ENCODE measurements at places on chromosomes 2 and 18. TPM values are rescaled to one million over a fixed set of nuclear protein-coding genes. Genes with fewer than 3 reads are reported as not detected.

The NPHP1 gene
- 0.42 TPM for total RNA-seq

- DNase-seq, result no peak
These were observed 37.2 kb downstream of the STEAP3 start for GRCh38 chr2:119260646-119261492.

DNA sequence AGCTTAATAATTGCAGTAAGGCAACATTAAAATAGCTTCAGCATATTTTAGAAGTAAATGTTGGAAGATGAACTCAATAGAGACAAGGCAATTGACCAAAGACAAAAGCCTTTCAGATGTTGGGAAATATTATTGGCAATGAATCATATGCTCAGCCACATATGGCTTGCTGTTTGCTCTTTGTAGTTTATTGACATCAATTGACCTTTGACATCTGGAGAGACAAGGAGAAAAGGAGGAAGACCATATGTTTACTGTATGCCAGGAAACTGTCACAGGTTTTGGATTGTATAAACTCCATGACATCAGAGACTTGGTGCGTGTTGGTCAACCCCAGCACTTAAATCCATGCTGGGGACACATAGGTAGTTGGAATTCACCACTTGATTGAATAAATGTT lies 60.6 kb upstream of the SLC16A14 start:
- no peak for DNase-seq

The SRSF7 gene
- 348 TPM for total RNA-seq

- DNase-seq, result no peak
These were observed 46.3 kb downstream of the ATL2 start for GRCh38 chr2:38330754-38331153.

The ACMSD gene
- total RNA-seq, result not detected

DNA sequence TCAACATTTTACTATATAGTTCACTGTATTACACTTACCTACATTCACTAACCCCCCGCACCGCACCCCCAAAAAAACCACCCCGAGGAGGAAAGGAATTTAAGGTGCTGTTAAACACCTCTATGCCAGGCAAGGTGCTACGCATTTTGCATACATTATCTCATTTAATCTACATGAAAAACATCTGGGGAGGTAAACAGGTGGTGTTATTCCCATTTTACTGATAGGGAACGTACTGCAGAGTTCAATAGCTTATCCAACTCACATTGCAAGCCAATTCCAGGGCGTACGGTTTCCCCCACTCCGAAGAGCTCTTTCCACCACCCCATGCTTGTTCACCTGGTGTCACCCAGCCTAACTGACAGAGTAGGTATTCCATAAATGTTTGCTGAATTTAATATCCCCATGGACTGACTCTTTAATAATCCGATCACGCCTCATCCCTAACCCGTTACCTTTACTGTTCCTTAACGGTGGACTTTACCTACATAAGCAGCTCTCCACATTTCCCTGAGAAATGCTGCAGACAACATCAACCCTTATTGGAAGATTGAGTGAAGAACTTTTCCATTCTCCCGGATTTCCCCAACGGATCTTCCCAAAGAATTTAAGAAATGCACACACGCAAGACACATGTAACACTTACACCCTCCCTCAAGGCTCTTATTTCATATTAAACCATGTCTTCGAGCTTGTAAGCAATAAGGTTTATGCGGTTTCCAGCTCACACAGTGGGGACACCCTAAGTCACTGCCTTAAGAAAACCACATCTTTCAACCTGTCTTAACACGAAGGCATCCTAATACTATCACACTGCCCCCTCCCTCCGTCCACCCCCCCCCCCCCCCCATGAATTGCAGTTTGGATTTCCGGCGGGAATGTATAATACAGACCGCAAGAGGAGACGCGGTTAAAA lies 1.2 kb downstream of the RAPH1 start:
- peak; percentile 39 for DNase-seq

- no peak for DNase-seq
These were observed 76.5 kb upstream of the HAAO start for GRCh38 chr2:42868874-42869273.

The STAT4 gene
- total RNA-seq, result 157 TPM

DNA sequence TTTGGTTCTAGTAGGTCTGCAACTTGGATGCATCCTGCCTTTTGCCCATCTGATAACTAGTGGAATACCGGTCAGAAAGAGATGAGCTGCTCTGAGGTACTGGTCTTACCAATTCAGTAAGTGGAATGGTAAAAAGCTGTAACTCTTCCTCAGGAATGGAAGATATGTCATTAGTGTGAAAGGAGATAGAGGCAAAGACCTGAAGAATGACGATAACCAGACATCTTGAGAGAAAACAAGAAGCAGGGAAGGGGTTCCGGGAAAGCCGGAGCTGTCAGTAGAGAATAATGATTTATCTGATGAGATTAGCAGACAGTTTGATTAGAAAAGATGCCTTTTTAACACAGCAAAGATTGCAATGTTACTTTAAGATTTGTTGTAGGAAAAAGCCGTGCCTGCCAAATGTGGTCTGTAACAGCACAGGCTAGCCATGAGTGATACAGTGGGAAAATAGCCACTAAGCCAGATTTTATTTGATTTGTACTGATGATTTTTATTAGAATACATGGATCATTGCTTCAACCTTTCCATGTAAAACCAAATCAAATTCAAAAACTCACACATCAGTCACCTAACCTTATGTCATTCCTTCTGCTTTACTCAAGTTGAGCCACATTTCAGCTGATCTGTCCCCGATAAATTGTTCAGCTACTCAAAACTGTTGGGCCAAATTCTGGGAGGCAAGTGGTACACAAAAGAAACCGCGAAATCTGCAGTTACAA lies 110.0 kb downstream of the TCF4 start:
- DNase-seq, result no peak

DNA sequence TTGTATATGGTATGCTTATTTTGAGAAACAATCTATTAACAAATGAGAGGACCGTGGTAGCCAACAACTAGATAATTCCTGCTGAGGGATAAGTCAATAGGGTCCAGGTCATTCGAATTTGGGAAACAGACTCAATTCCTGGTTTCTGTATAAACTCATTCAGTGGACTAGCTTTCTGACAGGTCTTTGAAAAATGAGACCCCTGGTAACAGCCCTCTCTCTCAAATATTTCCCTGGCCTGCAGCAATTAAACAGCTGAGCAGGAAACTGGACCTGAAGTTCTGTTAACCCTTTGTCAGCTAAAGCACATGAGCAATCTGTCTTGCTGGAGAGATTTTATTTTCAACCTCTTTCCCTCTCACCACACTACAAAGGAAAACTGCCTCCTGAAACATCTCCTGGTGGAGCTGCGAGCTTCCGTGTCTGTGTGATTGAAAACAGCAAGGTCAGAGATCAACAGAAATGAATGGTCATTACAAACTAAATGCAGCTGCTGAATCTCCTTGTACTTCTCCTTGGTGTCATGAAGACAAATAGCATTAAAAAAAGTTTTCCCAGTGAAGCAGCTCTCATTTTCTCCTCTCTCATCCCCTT lies 70.3 kb upstream of the CCDC85A start:
- no peak for DNase-seq

- DNase-seq, result no peak
These were observed 906.6 kb upstream of the CDH2 start for GRCh38 chr18:29083545-29083944.

DNA sequence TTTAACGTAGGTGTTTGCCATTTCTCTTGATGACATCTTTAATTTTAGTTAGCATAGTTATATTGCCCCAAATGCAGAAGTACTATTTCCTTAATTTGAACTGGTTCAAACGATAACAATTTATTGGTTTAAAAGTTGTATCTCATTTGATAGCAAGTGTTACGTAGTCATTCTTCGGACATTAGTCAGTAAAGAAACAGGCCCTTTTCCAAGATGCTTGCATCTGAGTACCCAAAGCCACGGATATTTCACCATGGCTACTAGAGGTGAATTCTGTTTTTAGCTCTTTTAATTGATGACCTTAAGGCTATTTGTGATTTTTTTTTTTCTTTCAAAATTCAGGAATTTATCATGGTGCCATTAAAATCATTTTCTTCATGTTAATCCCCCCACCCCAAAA lies 32.1 kb downstream of the GLS start:
- DNase-seq, result no peak

DNA sequence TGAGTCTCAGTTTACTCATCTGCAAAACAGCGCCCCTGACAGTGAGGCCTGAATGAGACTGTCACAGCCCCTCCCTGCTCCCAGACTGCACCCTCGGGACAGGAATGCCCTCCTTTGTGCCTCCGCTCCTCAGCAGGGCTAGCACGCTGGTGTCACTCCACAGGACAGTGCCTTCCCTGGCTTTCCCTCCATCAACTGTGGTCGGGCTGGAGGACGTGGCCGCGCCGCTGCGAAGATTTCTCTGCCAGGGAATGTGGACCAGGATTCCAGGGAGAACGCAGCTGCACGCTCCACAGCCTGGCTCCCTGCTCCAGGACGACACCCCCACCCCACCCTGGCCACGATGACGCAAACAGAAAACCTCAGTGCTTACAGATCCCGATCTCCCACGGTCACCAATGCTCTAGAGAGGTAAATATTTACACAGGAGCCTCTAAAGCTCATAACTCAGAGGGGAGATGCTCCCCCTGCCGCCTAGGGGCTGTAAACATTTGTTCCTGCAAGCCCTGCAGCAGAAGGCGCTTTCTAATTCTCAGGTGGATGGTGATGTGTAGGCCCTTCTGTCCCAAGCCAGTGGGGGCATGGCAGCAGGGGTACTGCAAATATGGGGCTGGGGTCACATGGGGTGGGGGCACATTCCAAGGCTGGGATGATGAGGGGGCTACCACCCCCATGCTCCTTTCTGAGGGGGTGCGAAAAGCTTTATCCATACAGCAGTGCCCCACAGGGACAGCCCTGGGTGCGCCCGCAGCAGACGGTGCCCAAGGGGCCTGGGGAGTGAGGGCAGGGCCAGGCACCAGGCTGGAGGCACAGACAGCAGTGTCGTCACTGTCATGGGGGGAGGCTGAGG lies 12.4 kb downstream of the HS6ST1 start:
- no peak for DNase-seq

The AMER3 gene
- total RNA-seq, result not detected

The IRS1 gene
- 7.3 TPM for total RNA-seq

DNA sequence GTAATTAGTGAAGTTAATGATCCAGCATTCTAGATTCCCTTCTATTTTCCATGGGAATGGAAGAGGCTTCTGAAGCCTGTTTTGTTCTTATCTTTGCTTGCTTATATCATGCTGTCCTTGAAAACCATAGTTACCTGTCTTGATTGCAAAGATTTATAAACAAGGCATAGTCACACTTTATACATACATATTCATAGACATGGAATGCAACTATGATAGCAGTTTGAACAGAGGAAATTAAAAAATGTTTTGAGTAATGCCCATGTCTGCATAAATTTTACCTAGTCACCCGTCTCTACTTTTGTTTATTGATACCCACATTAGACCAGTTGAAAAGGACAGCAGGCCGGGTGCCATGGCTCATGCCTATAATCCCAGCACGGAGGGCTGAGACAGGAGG lies 289.0 kb downstream of the PTPRM start:
- no peak for DNase-seq

DNA sequence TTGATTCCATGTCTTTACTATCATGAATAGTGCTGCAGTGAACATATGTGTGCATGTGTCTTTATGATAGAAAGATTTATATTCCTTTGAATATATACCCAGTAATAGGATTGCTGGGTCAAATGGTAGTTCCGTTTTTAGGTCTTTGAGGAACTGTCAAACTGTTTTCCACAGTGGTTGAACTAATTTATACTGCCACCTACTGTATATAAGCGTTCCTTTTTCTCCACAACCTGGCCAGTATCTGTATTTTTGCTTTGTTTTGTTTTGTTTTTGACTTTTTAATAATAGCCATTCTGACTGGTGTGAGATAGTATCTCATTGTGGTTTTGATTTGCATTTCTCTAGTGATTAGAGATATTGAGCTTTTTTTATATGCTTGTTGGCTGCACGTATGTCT lies 641.6 kb downstream of the SUCLG1 start:
- no peak for DNase-seq

The SGPP2 gene
- 0.08 TPM for total RNA-seq

The SERPINB13 gene
- not detected for total RNA-seq

DNA sequence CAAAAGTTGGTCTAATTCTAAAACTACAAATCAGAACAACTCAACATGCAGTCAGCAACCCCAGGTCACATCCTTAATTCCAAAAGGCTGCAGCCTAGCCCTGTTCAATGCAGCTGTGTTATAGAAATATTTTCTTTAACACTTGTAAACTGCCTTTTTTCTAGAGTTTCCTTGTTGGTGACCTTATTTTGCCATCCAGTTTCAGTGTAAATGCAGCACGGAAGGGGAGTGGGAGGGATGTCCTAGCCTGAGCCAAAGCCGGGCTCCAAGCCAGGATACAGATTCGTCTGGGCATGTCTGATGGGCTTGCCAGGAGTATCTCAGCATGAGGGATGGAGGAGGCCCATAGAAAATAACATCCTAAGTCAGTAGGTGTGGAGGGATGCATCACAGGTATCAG lies 17.7 kb upstream of the SP3 start:
- no peak for DNase-seq

DNA sequence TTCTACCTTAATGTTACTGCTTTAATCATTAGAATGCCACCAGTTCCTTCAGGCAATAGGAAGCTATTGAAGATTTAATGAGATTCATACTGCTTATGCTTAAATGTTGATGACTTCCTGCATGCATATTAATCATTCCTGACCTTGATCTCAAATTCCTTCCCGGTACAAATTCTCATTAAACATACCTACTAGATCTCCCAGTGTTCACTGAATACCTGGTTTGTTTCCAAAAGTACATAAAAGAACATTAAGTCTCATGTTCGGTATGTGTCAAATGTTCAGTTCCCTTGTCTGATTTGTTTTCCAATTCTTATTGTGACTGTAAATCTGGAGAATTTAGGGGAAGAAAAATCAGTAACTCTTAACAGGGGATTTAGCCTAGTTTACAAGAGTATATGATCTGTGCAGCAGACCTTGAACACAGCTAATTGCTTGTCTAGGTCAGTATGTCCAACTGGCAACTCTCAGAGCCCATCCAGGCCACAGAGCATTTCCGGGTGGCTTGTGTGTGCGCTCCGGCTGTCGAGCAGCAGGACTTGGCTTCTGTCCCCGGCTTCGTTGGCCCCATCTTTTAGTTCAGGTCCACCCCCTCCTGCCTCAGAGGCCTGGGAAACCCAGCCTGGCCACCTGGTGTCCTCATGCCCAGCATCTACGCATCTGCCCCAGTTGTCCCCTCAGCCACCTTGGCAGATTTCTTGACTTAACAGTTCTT lies 13.1 kb downstream of the METAP1D start:
- no peak for DNase-seq

DNA sequence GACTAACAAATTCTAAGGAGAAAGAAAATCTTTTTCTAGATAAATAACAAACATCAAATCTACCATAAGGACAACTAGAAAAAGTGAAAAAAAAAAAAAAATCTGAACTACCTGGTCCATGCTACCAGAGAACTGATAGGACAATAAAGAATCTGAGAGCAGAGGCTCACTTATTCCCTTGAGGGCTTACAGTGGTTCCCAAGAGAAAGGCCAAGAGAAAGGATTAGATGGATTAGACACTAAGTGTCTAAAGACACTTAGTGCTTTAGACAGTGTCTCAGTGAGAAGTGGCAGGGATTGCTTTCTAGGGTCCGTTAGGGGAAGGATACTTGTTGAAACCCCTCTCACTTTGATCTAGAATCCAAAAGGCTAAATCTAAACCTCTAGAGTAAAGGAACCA lies 78.2 kb downstream of the COA5 start:
- DNase-seq, result no peak

The ARL6IP6 gene
- total RNA-seq, result 42.9 TPM
